ENCODE measurements at places on chromosomes 6 and 20.
A peak's percentile ranks its signal among the peaks of the same experiment; 100 is the strongest.

DNA sequence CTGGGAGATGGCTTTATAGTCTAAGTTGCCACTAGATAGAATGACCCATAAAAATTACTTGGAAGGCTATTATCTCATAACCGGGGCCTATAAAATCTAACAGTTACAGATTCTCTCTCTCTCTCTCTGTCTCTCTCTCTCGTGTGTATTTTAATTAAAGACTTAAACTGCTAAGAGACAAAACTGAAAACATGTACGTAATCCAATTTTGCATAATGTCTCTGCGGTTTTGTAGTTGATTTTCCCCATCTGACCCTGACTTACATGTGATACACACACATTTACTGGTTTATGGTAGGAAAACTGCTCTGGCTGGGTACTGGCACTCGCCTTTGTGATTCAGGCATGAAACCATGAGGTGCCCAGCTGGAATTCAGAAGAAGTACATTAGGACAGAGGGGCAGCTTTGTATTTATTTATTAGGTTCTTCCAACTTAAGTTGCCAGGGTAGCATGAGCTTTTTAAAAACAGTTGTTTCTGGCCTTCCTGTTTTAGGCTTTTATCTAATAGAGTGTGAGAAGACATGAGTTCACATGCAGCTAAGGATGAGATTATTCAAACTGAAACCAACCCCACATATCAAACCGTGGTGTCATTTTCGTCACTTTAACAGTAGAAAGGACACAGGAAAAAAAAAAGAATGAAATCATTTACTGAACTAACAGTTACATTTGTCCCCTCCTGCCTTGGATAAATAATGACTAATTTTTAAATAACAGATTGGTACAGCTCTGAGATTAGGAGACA lies 182.5 kb downstream of the GMPR start:
- DNase-seq = no peak

DNA sequence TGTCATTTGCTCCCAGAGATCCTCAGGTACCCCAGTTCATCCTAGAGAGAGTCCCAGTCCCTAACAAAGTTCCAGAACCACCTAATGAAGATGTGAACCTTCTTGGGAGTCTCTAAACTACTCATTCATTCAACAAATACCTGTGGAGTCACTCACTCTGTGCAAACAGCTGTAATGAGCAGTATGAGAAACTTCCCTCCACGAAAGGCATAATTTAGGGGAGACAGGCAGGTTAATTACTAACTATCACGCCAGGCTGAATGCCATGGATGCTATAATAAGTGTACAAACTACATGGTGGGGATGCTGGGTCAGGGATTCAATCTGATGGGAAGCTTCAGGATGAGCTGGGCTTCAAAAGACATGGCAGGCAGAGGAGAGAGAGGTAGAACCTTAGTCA lies 70.1 kb upstream of the AFDN start:
- no peak for DNase-seq

GRCh38 chr6:15171026-15171425 lies 74.8 kb upstream of the JARID2 start:
- DNase-seq = no peak

DNA sequence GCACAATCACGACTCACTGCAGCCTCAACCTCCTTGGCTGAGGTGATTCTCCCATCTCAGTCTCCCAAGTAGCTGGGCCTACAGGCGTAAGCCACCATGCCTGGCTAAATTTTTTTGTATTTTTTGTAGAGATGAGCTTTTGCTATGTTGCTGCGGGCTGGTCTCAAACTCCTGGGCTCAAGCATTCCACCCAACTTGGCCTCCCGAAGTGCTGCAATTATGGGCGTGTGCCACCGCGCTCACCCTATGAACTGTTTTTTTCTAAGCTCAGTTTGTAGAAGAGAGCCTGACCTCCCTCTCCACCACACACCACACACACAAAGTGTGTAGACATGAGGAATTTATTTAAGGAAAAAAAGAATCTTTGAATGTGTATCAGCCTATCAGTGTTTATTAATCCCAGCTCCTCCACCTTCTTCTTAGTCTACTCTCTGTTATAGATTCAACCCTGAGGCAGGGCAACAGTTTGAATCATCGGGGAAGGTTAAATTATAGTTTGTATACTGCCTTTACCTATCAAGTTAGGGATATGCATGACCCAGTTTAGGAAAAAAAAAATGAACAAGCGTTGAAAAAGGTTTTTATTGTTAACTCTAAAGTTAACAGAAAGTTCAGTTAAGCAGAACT lies 74.1 kb downstream of the PLEKHG1 start:
- no peak for DNase-seq

GRCh38 chr6:14454473-14454775 lies 336.9 kb downstream of the CD83 start:
- no peak for DNase-seq

GRCh38 chr6:36984581-36985416 lies 1.2 kb downstream of the MTCH1 start:
- DNase-seq = peak; percentile 40

- no peak for DNase-seq
These were observed 29.9 kb downstream of the HIVEP2 start for GRCh38 chr6:142914937-142915697.

DNA sequence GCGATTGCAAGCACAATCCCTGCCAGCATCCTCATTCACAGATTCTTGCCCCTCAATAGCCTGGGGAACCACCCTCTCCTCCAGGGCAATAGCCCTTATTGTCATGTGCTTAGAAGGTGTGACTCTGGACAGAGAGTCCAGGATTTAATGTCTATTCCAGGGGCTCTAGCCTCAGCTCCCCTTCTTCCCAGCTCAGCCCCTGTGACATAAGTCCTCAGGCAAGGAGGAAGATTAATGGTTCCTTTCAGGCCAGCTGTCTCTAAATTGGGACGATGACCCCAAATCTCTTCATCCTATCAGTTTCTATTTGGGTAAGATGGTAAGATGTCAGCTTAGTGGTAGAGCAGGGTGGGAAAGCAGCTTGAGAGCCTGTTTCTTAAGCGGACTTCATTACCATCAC lies 8.1 kb downstream of the LRFN2 start:
- DNase-seq = no peak

- DNase-seq = no peak
These were observed 13.5 kb downstream of the PLAGL2 start for GRCh38 chr20:32193996-32194395.

- no peak for DNase-seq
These were observed 34.6 kb downstream of the TAF8 start for GRCh38 chr6:42084889-42085288.

GRCh38 chr6:101113468-101114260 lies 232.5 kb upstream of the ASCC3 start:
- no peak for DNase-seq

- DNase-seq = no peak
These were observed 60.8 kb upstream of the SSTR4 start for GRCh38 chr20:22974354-22974753.

- no peak for DNase-seq
These were observed 109.5 kb upstream of the SMLR1 start for GRCh38 chr6:130717657-130718056.

- DNase-seq = peak; percentile 2
These were observed 35.0 kb downstream of the SHPRH start for GRCh38 chr6:145929037-145929633.

GRCh38 chr6:38482466-38482865 lies 157.3 kb downstream of the BTBD9 start:
- no peak for DNase-seq

DNA sequence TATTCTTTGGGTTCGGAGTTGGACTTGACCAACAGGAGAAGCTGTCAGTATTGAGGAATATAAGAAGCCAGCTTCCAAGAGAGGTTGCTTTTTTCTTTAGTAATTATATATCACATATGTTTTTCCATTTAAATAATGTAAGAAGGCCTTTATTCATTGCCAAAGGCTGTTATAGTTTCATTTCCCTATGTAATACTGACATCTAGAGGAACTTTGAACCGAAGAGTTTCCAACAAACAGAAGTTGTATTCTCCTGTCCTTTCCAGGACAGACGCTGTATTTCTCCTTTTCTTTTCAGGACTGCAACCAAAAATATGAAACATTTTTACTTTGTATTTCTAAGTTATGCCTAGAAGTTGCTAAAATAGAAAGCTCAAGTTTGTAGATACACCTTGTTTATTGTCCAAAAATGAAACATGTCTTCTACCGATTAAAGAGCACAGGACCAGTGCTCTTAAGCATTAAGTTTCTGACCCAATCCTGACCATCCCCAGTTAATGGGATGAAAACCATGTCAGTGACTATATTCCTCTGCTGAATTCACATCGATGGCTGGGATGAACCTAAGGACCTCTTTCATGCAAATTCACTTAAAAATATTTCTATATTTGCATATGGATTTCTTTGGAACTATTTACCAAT lies 55.1 kb downstream of the MYLK4 start:
- DNase-seq = peak; percentile 0

- DNase-seq = peak; percentile 35
These were observed 58.7 kb downstream of the VAPB start for GRCh38 chr20:58447511-58448391.

DNA sequence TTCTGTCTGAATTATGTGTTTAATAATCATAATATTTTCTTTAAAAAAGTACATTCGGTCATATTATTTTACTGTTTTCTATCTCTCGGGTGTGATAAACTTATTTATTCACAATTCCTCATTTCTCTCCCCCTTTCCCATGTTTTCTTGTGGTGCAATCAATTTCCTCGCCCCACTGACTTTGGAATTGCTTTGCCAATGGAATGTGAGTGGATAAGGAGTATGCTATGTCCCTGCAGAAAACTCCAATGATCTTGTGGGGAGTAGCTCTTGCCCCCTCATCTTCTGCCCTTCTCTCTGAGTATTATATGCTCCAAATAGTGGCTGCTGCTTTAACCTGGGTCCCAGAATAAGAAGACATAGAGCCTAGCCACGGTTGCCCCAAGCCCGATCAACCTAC lies 64.1 kb downstream of the HMGN3 start:
- no peak for DNase-seq

GRCh38 chr20:64121586-64121985 lies 14.2 kb upstream of the NPBWR2 start:
- DNase-seq = no peak

GRCh38 chr20:22546344-22546743 lies 38.0 kb downstream of the FOXA2 start:
- DNase-seq = no peak

DNA sequence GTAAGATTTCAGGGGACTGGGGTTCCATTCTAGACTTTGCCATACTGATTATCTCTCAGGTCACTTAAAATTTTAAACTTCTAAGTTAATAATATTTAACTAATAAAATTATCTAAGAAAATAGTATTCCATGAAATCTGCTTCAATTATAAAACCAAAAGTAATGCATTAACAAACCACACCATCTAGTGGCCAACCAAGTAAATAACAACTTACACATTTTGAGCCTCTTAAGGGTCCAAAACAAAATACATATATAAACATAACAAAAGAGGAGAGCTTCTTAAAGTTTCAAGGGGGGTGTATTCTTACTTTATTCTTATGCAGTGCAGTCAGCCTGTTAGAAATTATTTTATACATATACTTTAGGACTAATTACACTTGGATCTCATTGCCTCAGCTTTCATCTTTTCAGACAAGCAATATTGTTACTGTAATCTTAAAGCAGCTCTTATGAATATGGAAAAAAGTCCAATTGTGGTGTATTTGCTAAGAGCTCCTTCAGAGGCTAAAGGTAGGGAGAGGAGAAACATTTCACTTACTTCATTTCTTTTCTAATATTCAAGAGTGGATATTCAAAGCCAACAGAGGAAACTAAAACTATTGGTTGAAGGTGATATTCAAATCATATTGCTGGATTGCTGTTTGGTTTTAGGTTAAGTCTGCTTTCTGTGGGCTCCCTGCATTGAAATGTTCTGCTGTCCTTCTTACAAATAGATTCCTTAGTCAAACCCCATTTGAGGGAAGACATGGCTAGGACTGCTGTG lies 199.7 kb upstream of the SIM1 start:
- DNase-seq = peak; percentile 21

GRCh38 chr6:64644024-64644423 lies 1008.4 kb downstream of the PHF3 start:
- DNase-seq = no peak

DNA sequence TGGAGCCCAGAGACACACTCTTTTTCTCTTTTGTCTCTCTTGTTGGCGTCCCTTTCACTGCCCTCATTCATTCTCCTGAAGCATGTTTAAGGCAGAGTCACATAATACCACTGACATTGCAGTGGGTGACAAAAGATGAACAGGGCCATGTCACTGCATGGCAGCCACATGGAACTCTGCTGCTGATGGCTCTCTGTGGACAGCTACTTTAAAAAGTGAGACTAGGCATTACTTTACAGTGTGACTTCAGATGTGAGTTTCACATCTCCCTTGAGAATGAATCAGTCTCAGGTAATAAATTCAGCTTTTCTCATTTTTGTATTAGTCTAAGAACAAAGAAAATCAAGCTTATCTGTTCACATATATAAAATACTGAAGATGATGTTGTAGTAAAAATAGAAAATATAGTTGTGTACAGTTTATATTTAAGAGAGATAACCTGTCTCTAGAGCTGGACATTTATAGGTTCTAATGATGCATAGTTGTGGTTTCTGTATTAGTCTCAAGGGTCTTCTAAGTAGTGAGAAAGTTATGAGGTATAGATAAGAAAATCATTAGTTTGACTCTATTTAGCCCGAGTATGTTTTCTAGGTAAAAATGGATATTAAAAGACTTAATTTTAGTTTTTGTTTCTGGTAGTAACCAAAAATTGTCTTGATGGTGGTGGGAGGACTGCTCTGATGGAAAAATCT lies 6.1 kb downstream of the MRS2 start:
- no peak for DNase-seq

- DNase-seq = no peak
These were observed 217.1 kb downstream of the ALDH8A1 start for GRCh38 chr6:134732763-134733162.

DNA sequence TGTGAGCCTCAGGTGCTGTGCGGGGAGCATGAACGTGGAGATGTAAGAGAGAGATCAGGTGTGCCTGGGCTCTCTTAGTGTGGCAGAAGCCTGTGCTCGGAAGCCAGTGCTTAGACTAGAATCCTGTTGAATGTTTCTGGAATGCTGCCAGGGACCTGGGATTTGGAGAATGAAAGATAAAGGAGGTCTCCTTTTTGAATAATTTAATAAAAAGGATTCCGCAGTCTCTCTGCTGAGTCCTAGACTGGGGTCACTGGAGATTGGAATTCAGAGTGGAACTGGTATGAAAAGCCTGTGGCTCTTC lies 18.8 kb upstream of the EFCAB8 start:
- DNase-seq = peak; percentile 40

- DNase-seq = no peak
These were observed 72.1 kb downstream of the FOXA2 start for GRCh38 chr20:22511943-22512910.

GRCh38 chr20:21017528-21018085 lies 88.6 kb downstream of the LINC00237 start:
- DNase-seq = no peak

Measured in DMS79 treated with DMSO at 0.1 percent for 48 hours (cell line).